ENCODE measurements at places on chromosomes 5 and 9. TPM values are rescaled to one million over a fixed set of nuclear protein-coding genes. Genes with fewer than 3 reads are reported as not detected.

The FBXW11 gene
- 30.7 TPM for total RNA-seq

The CTXN3 gene
- total RNA-seq: not detected

The TEK gene
- total RNA-seq: not detected

The SIT1 gene
- total RNA-seq: 191 TPM

The CDX1 gene
- total RNA-seq: not detected

The PPP3R2 gene
- not detected for total RNA-seq

The GFPT2 gene
- total RNA-seq: not detected

The SLC30A5 gene
- 34.6 TPM for total RNA-seq

The SYNPO gene
- total RNA-seq: 0.05 TPM

The PCDHA9 gene
- not detected for total RNA-seq

The KIAA0825 gene
- 1.4 TPM for total RNA-seq

The TNFSF8 gene
- 82.9 TPM for total RNA-seq

The PCDHGA3 gene
- not detected for total RNA-seq
